ENCODE measurements at places on chromosomes 5 and 9. TPM values are rescaled to one million over a fixed set of nuclear protein-coding genes. Genes with fewer than 3 reads are reported as not detected.

DNA sequence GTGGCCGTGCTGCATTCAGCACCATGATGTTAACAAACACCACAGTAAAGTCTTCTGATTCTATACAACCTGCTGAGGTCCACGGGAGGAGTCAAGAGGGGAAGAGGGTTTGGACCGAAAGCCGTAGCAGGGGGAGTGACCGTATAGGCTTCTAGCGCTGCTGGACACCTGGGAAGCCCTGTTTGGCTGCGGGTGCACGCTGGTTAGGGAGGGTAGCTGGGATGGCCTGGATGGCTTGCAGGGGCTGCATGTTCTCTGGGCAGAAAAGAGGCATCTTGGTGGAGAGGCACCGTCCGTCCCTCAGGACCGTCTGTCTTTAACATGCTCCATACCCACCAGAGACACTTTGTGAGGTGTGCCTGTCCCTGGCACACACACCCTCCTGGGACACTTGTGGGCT, 251.0 kb upstream of the IRX1 start:
- no peak overlapping the region for H3K27ac ChIP-seq
- no peaks in the 10 kb centered on the region for H3K27me3 ChIP-seq
- no peak overlapping the region for H3K4me3 ChIP-seq
- DNase-seq, result no peak

DNA sequence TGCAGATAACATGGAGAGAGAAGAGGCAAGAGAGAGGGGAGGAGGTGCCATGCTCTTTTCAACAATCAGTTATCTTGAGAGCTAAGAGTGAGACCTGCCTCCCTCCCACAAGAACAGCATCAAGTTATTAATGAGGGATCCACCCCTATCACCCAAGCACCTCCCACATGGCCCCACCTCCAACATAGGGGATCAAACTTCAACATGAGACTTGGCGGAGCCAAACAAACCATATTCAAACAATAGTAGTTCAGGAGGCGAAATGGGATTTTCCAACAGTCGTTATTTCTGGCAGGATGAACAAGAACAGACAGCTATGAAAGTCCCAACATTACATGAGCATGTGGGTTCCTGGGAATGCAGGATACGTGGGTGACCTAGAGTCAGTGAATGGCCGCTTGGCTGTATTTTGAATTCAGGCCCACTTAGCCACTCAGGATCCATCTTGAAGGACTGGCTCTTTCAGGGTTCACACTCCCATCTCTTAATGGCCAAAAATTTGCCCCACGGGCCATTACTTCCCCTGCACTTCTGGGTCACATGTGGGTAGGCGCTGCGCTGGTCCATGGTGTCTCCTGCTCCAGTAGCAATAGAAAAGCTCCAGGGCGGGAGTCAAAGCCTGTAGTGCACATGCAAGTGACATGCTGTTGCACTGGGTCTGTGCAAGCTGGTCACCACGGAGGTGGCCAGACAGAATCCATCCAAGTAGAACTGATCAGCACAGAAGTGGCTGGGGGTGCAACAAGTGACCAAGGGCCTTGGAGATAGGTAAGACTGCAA, 7.1 kb upstream of the FAF2 start:
- DNase-seq, result no peak
- no peak overlapping the region for H3K4me3 ChIP-seq
- no peaks in the 10 kb centered on the region for H3K36me3 ChIP-seq
- no peaks in the 10 kb centered on the region for H3K4me1 ChIP-seq

Gene PCDHA7
- total RNA-seq, result not detected

DNA sequence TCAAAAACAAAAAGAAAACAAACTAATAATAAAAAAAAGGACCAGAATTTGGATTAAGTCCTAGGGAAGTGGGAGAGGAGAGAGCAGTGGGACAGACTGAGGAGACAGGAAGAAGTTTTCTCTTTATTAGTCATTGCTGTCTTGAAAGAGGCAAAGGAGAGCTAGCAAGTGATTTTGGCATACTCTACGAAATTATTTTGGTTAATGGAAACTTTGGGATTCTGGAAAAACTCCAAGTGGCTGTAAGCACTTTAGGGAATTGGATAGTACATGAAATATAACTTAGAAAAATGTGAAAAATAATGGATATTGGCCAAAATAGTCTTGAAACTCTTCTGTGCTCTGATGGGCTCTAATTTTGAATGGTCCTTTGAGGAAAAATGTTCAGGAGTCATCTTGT, 1641.8 kb upstream of the WWC1 start:
- H3K4me1 ChIP-seq, result no peaks in the 10 kb centered on the region
- H3K36me3 ChIP-seq, result no peaks in the 10 kb centered on the region
- no peak overlapping the region for H3K4me3 ChIP-seq
- no peak for DNase-seq
- H3K27me3 ChIP-seq, result no peaks in the 10 kb centered on the region

Measured in gastrocnemius medialis (tissue), 4 donors.